WTC11 (cell line): ENCODE measurements at places on chromosomes 16 and 17.

DNA sequence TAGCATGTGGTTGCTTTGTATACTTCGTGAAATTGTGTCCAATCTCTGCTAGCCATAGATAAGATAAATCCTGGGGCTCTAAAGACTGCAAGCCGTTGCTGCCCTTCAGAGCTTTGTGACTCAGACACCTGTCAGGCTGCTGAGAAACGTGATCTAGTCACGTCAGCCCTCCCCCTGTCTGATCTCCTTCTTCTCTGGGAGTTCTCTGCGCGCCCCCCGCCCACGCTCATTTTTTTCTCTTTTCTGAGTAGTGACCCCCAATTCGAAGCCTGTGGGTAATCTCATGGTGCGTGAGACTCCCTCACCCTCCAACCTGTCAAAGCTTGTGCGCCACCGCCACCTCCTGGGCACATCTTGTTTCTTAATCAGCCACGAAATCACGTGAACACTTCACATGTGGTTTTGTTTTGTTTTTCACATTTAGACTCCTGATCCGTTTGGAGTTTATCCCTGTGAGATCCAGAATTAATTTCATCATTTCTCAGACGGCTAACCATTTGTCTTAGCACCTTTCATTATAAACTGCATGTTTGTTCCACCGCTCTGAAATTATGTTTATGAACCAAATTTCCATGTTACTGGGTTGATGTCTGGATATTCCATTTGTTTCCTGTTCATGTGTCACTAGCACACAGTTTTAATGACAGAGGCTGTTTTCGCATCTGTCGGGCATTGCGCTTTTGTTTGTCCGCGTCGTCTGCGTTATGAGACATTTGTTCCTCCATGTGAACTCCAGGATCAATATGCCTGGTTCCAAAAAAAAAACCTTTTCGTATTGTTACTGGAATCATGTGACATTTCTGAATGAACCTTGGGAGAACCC is 977 bp upstream of the ZNF778 start:
- peak; percentile 75 for DNase-seq

- no peak for DNase-seq
Measured at GRCh38 chr16:84086341-84086740, 30.4 kb downstream of the MBTPS1 start.

GRCh38 chr16:83970430-83970815 is 2.4 kb downstream of the NECAB2 start:
- no peak for DNase-seq

DNA sequence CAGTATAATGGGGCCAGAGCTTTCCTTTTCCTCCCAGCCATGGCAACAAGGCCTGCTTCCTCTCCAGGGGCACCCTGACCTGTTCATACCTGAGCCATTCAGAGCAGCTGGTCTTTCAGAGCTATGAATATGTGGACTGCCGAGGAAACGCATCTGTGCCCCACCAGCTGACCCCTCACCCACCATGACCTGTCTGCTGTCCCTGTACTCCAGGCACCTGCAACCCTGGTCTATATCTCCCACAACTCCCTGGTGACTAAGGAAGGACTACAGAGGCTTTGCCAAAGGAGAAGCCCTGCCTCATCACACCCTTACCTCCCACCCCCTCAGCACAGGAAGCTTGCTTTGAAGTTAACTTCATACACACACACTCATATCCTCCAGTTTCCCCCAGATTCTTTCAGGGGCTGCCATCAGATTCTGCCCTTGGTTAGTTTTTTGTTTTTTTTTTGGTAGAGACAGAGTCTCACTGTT is 6.0 kb downstream of the TMEM106A start:
- no peak for DNase-seq

DNA sequence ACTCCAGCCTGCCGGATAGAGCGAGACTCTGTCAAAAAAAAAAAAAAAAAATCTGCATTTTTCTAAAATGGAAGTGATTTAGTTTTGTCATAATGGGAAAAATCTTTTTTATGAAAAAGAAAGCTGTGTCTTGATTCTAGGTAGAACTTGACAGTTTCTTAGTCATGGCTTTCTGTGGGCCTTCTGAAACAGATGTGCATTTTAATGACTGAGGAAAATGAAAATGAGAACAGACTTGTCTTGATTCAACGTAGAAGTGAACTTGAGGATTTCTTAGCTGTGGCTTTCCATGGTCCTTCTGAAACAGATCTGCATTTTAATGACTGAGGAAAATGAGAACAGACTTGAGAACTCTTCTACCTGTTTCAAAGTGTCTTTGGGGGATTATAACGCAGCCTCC is 171.7 kb downstream of the VPS53 start:
- no peak for DNase-seq

GRCh38 chr17:7240375-7240774 is 1.1 kb upstream of the PHF23 start:
- DNase-seq: no peak
